ENCODE measurements at places on chromosomes 2 and 18.

DNA sequence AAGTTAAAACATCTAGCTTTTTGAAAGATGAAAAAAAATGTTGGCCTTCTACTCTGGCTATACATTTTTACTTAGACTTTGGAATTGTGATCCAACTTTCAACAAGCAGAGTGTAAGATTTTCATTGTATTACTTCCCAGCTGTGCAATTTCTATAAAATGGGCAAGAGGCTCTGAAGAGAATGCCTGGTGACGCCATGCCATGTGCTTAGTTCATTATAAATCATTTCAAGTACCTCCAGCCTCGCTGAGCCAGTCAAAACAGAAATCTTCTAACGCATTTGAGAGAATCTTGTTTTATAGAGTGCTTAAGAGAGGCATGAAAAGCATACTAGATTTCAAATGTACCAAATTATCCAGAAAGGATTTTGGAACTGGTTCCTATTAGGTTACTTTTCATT lies 10.1 kb upstream of the STK17B start:
- DNase-seq, result no peak

GRCh38 chr2:53500181-53500580 lies 267.4 kb upstream of the CHAC2 start:
- DNase-seq, result no peak

- peak; percentile 47 for DNase-seq
Observed at GRCh38 chr2:159129824-159130223, 156.7 kb downstream of the WDSUB1 start.

- DNase-seq, result peak; percentile 61
Observed at GRCh38 chr2:215728504-215729065, 284.8 kb downstream of the MREG start.

- no peak for DNase-seq
Observed at GRCh38 chr2:15799432-15799827, 140.9 kb upstream of the MYCN start.

DNA sequence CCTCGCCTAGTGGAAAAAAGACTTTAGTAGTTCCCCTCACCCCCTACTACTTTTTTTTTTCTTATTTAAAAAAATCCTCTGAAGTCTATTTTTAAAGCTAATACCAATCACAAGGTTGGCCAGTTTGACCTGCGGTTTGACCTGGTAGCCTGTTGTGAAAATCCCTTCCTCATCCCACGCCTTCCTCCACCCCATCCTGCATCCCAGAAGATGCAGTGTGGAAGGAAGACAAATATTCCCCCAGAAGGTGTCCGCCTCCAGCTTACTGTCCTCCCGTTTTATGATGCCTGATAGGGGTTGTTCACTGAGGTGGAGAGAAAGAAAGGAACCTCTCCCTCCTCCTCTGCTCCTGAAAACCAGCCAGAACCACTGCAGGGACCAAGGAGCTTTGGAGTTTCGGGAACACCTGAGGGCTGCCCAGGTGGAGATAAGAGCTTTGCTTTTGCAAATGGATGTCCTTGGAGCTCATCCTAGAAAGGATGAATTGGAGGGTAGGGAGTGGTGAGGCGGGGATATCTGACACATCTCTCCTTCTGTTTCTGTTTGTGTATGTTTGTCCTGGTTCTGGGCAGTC lies 909 bp downstream of the ATP6V1C2 start:
- DNase-seq, result no peak

DNA sequence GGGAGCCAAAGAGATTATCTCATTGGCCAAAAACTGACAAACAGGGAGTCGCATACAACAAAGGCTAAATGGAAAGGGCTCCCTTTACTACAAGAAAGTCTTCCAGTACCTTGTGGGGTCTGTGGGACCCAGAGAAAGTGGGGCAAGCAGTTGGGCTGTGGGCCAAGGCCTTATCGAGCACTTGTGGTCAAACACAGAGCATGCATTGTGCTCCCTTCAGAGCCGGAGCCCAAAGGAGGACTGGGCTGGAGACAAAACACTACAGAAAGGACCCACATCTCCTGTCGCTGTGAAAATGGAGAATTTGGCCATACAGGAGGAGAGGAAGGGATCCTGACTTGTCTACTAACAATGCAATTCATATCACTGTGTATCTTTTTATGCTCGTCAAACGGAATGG lies 37.1 kb upstream of the SLC1A4 start:
- DNase-seq, result no peak

DNA sequence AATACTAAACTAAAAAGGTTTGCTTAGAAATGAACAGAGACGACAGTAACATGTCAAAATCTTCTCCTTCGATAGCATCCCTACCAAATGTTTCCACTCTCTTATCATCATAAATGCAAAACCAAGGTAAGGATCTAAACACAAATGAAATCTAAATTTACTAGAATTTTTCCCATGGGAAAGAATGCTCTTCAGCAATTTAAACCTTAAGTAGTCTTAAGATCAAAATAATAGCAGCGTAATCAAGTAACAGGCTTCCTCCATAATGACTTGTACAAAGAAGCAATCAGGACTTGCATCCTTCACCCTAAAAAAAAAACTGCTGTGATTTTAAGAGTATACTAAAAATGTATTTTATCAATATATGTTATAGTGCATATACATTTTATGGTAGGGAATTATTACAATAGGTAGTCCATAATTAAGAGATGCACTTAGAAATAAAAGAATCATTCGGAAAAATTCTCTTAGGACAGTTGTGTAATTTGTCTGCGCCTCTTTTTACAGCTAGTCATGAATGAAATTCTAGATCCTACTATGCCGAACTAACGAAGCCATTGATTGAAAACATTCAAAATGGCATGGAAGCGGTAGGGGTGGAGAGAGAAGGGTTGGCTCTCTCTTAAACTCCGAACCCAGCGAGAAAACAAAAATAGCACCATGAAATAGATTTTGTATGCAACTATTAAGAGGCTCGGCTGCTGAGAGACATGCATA lies 1.3 kb downstream of the PGAP1 start:
- DNase-seq, result peak; percentile 57

GRCh38 chr2:121135168-121135853 lies 149.7 kb downstream of the TFCP2L1 start:
- no peak for DNase-seq

GRCh38 chr2:202196727-202197126 lies 41.7 kb downstream of the SUMO1 start:
- no peak for DNase-seq

- DNase-seq, result no peak
Observed at GRCh38 chr2:122108186-122108585, 352.7 kb downstream of the TSN start.

DNA sequence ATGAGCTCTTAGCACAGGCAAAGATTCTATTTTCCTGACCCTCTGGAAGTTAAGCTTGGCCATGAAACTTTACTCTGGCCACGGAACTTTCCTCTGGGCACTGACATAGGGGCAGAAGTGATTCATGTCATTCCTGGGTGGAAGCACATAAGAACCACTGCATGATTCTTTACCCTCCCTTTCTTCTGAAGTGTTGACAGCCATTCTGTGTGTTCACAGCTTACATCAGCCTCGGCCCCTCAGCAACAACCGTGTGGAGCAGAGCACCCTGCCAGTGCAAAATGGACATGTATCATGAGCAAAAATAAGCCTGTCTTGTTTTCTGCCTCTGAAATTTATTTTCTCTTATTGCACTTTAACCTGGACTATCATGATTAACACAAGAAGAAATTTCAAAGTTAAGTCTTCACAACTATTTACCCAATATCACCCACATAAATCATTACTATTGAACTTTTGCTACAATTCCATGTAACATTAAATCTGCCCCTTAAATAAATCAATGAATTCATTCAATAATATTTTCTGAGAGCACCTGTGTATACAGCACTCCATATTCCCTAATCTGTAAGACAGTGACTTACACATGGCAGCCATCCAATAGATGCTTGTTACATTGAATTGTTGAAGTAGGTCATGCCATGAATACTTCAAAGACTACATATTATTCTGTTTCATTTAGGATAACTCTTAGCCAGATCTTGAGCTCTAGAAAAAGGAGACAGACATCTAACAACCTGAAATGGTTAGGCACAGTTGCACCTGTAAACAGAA lies 531.9 kb downstream of the IRS1 start:
- no peak for DNase-seq

GRCh38 chr2:118322406-118322805 lies 234.1 kb downstream of the INSIG2 start:
- no peak for DNase-seq

DNA sequence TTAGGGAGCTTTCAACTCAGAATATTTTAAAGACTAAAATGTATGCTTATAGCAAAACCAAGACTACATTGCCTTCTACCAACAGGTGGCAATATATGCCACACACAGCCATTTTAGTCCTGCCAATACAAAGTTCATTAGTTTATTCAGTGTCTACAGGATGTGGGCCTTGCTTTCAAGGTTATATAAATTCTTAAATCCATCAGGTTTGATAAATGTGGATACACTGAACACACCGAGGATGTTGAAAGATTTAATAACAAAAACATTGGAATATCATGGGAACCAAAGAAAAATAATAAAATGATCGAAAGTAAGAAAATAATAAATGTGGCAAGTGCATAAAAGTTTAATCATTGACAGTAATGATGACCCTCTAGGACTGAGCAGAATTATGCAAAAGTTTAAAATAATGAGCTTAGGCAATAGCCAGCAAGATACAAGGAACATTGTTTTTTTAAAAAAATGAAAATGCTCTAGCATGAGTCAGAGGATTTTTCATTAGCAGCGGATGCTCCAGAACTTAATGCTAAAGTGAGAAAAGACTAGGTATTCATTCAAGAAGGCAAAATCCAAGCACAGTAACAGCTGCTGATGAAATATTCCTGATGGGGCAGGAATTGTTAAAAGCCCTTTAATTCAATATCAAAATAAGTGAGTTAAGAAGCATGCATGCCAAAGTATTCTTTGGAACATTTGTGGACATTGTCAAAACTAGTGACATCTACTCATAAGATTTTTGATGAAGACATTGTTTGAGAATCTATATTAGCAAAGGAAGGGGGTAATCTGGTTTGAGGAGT lies 14.2 kb downstream of the SCN9A start:
- DNase-seq, result peak; percentile 69

DNA sequence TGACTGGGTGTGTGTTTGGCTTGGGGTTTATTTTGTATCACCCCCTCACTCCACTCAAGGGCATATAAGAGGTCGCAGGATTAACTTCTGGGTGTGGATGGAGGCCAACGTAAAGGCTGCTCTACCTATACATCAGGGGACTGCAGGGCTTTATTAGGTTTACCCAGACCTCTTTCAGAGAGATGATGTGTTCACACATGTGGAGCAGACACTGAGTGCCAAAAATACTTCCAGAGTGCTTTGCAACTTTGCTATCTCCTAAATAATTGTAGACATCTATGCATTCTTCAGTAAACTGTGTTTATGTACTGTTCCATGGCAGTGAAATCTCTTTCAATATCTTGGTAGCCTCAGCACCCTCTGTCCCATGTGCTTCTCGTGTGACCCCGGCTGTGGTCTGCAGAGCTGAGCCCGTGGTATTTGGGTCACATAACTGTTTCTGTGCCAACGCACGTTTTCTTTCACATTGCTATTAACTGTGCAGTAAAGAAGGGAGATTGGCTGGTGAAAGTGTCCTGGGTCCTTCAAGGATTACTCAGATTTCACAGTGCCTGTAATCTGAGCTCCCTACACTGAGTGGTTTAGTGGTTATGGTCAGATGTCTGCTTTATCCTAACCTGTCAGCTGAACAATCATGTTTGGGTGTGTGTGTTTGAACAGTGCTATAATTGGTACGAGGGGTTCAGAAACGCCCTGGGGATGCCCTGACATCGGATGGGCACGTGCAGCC lies 208.1 kb downstream of the VAPA start:
- DNase-seq, result no peak

GRCh38 chr2:160139991-160140390 lies 60.1 kb downstream of the ITGB6 start:
- peak; percentile 12 for DNase-seq

- DNase-seq, result no peak
Observed at GRCh38 chr2:75959724-75960471, 249.2 kb upstream of the GCFC2 start.

DNA sequence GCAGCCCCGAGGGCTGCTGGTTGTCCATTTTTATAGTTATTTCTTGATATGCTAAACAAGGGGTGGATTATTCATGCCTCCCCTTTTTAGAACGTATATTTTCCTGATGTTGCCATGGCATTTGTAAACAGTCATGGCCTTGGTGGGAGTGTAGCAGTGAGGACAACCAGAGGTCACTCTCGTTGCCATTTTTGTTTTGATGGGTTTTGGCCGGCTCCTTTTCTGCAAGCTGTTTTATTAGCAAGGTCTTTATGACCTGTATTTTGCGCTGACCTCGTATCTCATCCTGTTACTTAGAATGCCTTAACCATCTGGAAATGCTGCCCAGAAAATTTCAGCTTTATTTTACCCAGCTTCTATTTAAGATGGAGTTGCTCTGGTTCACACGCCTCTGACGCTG lies 825.8 kb upstream of the CDH2 start:
- DNase-seq, result no peak

DNA sequence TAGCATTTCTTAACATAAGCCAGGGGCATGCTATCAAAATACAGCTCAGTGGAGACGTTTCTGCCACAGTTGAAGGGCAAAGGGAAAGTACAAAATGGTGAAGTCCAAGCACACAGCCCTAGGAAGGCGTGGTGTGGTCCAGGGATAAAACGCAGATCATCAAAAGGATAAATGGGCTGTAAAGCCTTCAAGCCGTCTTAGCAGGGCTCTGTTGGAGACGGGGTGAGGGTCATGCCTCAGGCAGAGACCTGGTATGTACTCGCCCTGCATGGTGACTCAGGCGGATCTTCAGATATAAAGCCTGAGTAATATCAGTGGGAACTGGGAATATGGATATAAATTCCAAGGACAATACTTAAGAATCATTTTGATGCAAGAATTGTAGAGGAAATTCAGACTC lies 61.2 kb downstream of the NGEF start:
- DNase-seq, result no peak

- DNase-seq, result no peak
Observed at GRCh38 chr2:65700720-65701119, 268.3 kb upstream of the SPRED2 start.

DNA sequence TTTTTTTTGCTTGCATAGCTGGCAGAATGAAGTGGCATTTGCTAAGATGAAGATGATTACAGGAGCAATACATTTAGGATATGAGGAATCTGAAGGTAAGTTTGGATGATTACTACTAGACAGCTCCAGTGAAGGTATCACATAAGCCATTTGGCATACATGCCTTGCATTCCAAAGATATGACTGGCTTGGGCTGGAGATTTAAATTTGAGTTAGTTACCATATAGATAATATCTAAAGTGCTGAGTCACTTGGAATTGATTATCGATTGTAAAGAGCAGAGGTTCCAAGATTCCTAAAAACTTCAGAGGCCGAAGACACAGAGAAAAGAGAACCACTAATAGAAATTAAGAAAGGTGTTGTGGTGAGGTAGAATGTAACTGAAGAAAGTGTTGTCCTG lies 1026.4 kb downstream of the DSC3 start:
- DNase-seq, result no peak

DNA sequence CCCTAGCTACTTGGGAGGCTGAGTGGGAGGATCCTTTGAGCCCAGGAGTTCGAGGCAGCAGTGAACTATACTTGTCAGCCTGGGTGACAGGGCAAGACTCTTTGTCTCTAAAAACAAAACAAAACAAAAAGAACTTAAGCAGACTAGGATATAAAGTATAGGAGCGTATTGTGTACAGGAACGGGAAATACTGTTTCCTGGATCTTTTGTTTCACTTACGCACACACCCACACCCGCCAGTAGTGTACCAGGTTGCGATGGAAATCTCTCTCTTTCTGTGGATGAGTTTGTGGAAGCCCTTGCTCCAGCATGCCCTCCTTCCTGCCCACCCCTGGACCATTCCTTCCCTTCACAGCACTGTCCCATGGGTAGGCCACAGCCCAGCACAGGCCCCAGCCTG lies 136.3 kb downstream of the RPIA start:
- DNase-seq, result peak; percentile 45

GRCh38 chr18:58682429-58683069 lies 11.3 kb downstream of the MALT1 start:
- DNase-seq, result peak; percentile 73

GRCh38 chr2:231910771-231911170 lies 15.4 kb downstream of the NPPC start:
- no peak for DNase-seq

All from endothelial cell of umbilical vein (primary cell).